ENCODE measurements at places on chromosomes 3 and 15.

- no peak for DNase-seq
Observed at GRCh38 chr15:89630974-89631901, 24.0 kb downstream of the KIF7 start.

DNA sequence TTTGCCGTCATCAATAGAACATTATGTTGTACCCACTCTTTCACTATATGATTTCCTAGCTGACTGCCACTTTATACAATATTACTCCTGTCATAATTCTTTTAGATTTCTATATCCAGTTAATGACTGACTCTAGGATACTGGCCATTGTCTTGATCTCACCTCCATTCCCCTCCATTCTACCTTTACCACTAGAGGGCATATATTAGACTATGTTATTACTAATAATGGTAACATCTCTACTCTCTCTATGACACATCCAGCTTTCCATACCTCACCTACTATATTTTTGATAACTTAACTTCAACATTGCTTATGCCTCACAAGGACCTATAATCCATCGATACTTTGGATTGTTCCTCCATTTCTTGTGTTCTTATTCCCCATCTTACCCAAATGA, 31.4 kb upstream of the POU1F1 start:
- no peak for DNase-seq

DNA sequence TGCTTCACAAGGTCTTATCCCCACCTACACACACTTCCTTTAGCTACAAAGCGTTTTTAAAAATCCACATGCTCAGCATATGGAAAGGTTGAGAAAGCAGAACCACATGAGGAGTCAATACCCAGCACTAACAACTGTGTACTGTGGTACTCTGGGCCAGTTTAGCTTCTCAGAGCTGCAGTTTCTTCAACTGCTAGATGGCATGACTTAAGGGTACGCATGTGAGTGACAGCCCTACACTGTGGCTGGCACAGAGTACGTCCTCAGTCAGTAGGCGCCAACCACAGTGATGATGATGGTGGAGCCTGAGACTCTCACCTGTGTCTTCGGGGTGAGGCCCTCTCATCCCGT, 17.4 kb downstream of the CCDC12 start:
- DNase-seq = no peak

- no peak for DNase-seq
Observed at GRCh38 chr3:45748068-45748467, 48.3 kb downstream of the SLC6A20 start.

DNA sequence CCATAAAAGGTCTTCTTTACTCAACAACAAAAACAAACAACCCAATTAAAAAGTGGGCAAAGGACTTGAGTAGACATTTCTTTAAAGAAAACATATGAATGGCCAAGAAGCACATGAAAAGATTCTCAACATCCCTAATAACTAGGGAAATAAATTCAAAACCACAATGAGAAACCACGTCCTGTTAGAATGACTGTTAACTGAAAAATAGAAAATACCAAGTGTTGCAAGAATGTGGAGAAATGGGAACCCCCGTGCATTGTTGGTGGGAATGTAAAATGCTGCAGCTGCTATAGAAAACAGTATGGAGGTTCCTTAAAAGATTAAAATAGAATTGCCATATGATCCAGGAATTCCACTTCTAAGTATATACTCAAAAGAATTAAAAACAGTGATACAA, 34.8 kb downstream of the NMNAT3 start:
- DNase-seq = no peak
